Anterior cingulate cortex (tissue), 58 donors: ENCODE measurements at places on chromosomes 2 and 18.

GRCh38 chr2:213229814-213230213, 54.5 kb upstream of the SPAG16 start:
- no peak for DNase-seq

DNA sequence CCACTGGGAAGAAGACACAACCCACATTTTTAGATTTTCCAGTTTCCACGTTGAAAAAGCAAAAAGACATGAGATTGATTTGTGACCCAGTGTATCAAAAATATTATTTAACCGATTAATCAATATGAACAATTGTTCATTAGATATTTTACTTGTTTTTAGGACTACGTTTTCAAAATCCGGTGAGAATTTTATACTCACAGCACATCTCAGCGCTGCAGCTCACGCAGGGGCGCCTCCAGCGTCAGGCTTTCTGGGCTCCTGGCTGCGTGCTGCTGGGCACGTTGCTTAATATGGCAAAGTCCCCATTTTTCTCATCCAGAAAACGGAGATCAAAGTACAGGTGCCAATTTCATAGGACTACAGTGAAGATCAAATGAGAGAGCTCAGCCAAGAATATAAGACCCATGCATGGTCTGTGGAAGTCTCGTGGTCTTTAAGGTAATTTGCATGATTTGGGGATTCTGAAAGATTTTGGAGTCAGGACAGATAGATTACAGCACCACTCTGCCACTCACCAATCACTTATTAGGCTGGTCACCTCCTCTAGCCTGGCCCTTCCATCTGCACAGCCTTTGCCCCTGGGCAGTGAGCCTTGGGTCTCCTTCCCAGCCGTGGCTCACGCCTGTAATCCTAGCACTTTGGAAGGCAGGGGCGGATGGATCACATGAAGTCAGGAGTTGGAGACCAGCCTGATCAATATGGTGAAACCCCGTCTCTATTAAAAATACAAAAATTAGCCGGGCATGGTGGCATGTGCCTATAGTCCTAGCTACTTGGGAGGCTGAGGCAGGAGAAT, 36.2 kb downstream of the PTPN18 start:
- DNase-seq, result no peak

GRCh38 chr18:7950380-7951136, 383.4 kb downstream of the PTPRM start:
- DNase-seq, result no peak

- DNase-seq, result no peak
Measured at GRCh38 chr2:163132850-163133249, 294.3 kb upstream of the KCNH7 start.

DNA sequence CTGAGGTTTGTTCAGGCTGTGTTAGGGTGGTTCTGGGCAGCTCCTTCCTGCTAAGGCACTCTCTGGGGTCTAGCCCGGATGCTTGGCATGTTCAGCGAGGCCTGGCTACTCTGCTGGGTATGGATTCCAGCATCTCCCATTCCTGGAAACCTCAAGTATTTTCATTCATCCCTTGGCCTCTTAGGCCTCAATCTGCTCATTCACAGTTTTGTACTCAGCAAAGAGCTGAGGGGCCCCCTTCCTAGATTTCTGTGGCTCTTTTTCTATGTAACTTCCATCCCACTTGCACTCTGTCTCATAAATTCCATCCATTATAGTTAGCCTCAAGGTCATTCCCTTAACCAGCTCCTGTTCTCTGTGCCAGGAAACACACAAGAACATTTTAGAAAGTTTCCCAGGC, 798.8 kb upstream of the HS6ST1 start:
- no peak for DNase-seq

DNA sequence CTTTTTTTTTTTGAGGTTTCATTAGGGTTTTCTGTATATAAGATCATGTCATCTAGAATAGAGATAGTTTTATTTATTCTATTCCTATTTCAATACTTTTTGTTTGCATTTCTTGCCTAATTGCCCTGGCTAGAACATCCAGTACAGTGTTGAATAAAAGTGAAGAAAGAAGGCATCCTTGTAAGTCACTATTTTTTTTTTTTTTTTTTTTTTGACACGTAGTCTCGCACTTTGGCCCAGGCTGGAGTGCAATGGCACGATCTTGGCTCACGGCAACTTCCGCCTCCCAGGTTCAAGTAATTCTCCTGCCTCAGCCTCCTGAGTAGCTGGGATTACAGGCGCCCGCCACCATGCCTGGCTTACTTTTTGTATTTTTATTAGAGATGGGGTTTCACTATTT, 27.8 kb upstream of the RANBP2 start:
- DNase-seq, result no peak

- no peak for DNase-seq
Measured at GRCh38 chr2:1748741-1749488, 4.6 kb upstream of the PXDN start.

GRCh38 chr2:219512524-219513216, 1.6 kb upstream of the ASIC4 start:
- DNase-seq, result no peak
